ENCODE measurements at places on chromosomes 12 and 14. TPM values are rescaled to one million over a fixed set of nuclear protein-coding genes. Genes with fewer than 3 reads are reported as not detected.

GALNT16 gene
- 7.4 TPM for total RNA-seq

KRT3 gene
- total RNA-seq, result not detected

KLHL33 gene
- total RNA-seq, result 0.27 TPM

C3AR1 gene
- 13.2 TPM for total RNA-seq

ZDHHC22 gene
- not detected for total RNA-seq

POMT2 gene
- 18.2 TPM for total RNA-seq

ALX1 gene
- total RNA-seq, result not detected

FLVCR2 gene
- total RNA-seq, result 1.9 TPM

EML1 gene
- total RNA-seq, result 150 TPM

GRCh38 chr12:45273717-45274271 lies 57.9 kb downstream of the ANO6 start:
- ATAC-seq, result peak; percentile 79

DNA sequence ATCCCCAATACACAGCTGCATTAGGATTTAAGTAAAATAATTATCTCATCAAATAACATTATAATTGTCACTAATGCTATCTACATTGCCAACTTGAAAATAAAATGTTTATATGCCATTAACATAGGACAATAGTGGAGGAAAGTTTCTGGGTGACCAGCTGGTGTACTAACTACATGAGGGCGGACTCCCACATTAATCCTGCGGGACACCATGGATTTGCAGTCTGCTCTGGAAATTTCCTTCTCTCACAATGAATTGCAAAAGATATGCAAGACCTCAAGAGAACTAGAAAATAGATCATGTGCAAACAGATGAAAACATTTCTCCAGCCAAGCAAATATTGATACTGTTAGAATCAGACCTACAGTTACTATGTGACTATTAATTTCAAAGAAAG lies 390.1 kb downstream of the NAV3 start:
- no peak for ATAC-seq

DNA sequence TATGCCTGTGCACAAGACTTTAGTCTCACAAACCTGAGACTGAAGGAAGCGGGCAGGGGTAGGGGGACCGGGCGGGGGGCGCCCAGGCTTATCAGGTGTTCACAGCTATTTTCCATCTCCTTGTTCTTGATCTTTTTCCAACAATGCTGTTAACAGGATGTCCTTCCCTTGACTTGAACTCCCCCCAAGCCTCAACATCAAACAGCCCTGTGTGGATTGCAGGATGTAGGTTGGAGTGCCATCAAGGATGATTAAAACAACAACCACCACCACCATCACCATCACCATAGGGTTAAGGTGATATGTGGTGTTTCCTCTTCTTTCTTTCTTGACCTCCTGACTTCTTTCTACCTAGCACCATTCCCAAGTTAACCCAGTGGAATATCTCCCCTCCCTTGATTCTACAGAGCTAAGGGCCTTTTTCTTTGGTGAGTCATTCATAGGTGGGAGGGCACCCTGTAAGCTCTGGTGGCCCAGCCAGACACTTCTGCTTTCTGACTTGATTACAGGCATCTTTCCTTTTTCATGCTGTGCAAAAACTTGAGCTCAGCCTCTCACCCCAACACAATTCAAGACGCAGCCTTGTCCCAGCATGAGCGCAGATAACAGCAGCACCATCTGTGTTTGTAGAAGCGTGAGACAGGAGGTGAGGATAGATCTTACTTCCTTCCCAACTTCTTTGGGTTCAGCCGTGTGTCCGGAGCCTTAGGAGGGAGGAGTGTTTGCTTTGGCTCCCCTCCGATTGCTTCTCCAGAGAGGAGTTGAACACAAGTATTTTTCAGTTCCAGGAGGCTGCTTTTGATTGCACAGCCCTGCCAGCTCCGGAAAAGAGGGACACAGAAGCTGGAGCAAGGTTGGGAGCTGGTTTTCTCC lies 26.8 kb downstream of the FLVCR2 start:
- ATAC-seq, result peak; percentile 41

DNA sequence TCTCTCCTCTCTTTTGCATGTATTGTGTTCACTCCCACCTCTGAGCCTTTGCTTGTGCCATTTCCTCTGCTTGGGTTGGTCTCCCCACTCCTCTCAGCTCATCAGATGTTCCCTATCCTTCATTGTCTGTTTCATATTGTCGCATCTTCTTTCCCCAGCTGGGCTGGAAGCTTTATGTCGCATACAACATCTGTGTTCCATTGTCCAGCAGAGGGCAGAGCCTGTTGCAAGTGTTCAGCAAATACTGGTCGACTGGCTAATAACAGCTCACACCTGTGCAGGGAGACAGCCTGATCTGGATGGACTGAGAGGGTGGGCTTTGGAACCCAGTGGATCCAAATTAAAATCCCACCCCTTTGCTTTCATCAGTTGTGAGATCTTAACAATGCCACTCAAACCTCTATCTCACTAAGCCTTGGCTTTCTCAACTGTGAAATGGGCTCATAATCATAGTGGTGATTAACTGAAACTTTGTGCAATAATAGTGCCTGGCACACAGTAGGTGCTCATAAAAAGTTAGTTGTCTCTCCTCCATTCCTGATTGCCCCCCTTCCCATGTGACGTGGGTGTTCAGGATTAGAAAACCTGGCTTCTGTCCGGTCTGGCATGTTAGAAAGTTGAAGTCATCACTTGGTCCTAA lies 75.8 kb downstream of the RIN3 start:
- ATAC-seq, result no peak

- no peak for ATAC-seq
Observed at GRCh38 chr12:52295663-52296062, 4.3 kb upstream of the KRT81 start.

DNA sequence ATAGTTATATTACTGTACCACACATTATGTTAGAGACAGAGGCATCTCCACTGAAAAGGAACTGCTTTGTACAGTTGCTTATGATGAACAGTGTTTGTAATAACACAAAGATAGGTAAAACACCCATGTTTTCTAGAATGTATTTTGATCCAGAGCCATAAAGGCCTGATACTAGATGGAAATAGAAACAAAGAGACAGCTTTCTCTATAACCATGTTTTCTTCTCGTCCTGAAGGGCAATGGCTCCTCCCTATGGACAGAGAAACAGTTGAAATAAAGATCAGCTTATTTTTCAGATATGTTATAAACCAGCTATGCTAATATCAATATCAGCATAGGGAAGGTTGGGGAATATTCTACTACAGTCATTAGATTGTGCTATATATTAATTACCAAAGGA lies 109.2 kb downstream of the ATXN7L3B start:
- ATAC-seq, result no peak

DNA sequence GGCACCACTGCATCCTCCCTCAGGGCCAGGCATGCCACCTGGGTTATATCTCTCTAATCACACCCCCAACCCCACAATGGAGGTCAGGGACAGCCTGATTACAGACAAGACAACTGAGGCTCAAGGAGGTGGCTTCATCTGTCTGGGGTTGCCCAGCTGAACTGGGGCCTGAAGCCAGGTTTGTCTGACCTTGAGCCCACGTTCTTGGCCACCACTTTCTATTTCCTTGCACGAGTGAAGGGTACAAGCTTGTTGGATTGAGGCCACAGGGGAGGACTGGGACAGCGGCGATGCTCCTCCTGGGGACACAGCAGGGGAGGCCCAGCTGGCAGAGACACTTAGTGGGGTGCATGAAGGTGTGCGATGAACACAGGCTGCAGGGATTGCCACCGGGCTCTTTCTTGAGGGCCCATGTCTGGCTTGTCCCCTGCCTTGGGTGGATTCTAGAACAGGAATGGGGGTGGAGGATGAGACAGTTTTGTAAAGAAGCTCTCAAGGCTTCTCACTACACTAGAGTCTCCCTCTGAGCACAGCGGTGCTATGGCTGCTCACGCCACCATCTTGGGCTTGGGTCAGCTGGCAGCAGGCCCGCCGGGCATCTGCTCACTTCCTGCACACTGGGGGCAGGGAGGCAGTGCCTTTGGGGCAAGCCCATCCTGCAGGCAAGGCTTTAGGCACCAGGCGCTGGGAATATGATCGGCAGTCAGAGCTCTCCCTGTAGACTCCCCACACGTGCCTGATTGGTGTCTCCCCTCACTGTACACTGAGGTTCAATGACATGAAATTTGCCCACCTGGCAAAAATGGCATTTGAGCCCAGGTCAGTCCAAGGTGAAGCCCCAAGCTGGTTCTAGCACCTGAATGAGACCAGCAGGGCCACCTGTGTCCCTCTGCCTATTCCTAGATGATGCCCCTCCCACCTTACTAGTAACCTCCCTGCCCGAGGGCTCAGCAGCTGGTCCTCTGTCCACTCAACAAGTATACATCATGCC lies 16.0 kb downstream of the RITA1 start:
- ATAC-seq, result no peak

DNA sequence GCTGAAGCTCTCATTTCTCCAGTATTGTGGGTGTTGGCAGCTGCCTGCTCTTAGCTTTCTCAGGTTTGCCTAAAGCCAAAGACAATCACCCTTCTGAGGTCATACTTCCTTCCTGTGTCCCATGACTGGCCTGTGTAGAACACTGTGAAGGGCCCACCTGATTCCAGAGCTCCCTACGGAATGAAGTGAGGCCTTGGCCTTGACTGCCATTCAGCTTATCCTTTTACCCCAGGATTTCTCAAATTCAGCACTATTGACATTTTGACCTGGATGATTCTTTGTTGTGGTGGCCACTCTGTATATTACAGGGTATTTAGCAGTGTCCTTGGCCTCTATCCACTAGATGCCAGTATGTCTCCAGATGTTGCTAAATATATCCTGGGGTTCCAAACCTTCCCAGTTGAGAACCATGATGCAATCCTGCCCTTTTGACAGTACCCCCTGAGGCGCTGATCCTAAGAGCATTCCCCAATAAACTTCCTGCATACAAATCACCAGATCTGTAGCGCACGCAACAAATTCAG lies 112.3 kb upstream of the KRR1 start:
- ATAC-seq, result no peak

GRCh38 chr12:29152223-29152868 lies 3.3 kb downstream of the FAR2 start:
- no peak for ATAC-seq

GRCh38 chr14:57816568-57817284 lies 49.2 kb downstream of the SLC35F4 start:
- ATAC-seq, result no peak

- ATAC-seq, result no peak
Observed at GRCh38 chr12:132610866-132611602, 652 bp upstream of the LRCOL1 start.

GRCh38 chr12:72472350-72472749 lies 200.2 kb downstream of the TRHDE start:
- ATAC-seq, result no peak

GRCh38 chr14:97166497-97166896 lies 369.3 kb downstream of the VRK1 start:
- ATAC-seq, result no peak

GRCh38 chr12:40655451-40655850 lies 36.8 kb upstream of the CNTN1 start:
- no peak for ATAC-seq

DNA sequence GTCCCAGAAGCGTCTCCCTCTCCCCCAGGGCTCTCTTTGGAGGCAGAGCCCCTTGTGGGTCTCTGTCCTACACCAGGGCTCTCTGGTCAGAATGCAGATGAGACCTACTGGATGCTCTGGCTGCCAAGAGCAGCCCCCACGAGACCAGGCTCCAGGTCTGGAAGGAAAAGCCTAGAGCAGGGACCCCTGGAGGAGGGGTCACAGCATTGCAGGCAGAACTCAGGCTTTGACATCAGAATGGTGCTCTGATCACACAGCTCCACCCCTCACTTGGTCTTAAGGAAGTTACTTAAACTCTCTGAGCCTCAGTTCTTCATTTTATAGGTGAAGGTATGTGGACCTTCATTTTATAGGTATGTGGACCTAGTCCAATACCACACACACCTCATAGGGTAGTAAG lies 83.1 kb downstream of the ARL6IP4 start:
- no peak for ATAC-seq

DNA sequence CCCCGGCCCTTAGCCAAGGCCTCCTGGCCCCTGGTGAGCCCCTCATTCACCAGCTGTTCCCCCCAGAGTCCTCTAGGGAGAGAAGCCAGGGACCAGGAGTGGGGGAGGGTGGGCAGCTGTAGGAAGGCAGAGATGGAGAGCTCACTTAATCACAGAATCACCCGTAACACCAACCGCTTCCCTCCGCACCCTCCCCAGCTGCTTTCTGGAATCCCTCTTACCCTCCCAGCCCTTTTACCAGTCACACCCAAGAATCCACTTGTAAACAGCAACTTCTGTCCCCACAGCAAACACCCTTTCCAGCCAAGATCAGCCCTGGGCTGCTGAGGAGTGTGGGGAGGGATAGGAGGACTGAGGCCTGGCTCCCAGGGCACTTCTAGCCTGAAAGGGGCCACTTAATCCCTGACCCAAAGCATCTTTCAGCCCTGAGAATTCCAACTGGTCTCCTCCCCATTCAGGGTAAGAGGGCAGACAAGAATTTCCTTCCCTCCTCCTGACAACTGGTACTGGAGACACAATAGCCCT lies 18.8 kb downstream of the NCKAP5L start:
- ATAC-seq, result peak; percentile 65

- ATAC-seq, result no peak
Observed at GRCh38 chr12:4051596-4051995, 178.4 kb upstream of the PARP11 start.

GRCh38 chr14:21748869-21749303 lies 75.3 kb upstream of the OR4E1 start:
- ATAC-seq, result no peak

GRCh38 chr12:26077915-26078702 lies 46.7 kb downstream of the BHLHE41 start:
- no peak for ATAC-seq

GRCh38 chr12:599756-600155 lies 63.5 kb downstream of the NINJ2 start:
- no peak for ATAC-seq

Data from gastroesophageal sphincter (tissue), 4 donors.